GM12878 (cell line): ENCODE measurements at places on chromosomes 7 and 10.

DNA sequence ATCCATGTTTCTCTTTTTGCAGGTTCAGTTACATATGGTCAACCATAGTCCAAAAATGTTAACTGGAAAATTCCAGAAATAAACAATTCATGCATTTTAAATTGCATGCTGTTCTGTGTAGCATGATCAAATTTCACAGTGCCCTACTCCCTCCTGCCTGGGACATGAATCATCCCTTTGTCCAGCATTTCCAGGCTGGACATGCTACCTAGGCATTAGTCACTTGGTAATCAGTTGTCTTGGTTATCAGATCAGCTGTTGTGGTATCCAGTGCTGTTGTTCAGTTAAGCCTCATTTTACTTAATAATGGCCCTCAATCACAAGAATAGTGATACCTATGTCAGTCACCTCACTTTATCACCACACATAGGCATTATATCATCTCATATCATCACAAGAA, 7.3 kb upstream of the PNLIP start:
- DNase-seq, result no peak

DNA sequence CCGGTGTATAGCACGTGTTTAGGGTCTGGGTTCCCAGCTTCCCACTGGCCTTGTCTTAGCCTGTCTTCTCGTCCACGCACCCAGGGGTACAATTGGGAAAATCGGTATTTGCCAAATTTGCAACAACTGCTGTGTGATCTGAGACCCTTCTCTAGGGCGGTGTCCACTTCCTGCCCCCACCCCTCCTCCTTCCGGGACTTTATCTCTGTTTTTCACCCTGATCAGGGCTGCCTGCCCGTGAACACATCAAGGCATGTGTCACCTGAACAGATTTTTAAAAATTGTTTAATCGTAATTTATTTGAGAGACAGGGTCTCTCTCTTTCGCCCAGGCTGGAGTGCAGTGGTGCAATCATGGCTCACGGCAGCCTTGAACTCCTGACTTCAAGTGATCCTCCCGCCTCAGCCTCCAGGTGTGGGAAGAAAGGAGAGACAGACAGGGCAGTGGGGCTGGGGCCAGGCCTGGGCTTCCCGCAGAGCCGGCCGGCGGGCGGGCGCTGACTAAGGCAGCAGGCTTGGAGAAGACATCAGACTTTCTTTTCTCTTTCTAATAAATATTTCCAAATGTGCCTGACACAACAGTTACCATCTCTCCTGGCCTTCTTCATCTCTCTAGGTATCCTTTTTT, 27.5 kb downstream of the ELFN1 start:
- no peak for DNase-seq

- no peak for DNase-seq
Measured at GRCh38 chr7:104059103-104059502, 69.6 kb upstream of the RELN start.

- no peak for DNase-seq
Measured at GRCh38 chr7:7395785-7396184, 139.9 kb downstream of the COL28A1 start.

GRCh38 chr7:130070861-130071622, 708 bp downstream of the KLHDC10 start:
- no peak for DNase-seq

DNA sequence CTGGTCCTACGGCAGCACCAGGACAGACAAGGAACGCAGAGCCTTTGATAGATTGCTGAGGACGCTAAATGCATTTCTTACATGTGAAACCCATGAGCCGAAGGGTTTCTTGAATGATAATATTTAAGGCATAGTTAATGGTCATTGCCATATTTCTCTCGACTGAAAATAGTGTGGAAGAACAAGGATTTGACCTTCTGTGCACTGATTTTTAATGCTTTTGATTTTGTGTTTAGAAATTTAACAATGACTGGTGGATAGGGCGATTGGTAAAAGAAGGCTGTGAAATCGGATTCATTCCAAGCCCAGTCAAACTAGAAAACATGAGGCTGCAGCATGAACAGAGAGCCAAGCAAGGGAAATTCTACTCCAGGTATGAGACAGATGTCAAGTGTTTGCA, 150.8 kb downstream of the NSUN6 start:
- no peak for DNase-seq

DNA sequence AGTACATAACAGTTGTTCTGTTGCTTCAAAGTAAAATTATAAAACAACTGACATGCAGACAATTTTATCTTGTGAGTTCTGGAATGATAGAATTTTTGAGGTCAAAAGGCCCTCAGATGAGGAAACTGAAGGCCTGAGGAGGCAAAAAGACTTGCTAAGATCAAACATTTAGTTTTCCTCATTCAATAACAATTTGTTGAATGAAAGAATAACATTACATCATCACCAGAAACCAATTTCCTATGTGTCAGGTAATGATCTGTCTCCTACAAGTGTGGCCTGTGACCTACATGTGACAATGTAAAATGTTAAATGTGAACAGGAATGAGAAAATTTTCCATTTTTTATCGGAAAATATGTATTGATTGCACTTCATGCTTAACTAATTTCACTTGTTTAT, 16.6 kb upstream of the ASB4 start:
- DNase-seq, result no peak

GRCh38 chr10:22319980-22320558, 830 bp upstream of the BMI1 start:
- DNase-seq, result no peak

GRCh38 chr10:90871279-90871765, 452 bp upstream of the RPP30 start:
- peak; percentile 17 for DNase-seq

DNA sequence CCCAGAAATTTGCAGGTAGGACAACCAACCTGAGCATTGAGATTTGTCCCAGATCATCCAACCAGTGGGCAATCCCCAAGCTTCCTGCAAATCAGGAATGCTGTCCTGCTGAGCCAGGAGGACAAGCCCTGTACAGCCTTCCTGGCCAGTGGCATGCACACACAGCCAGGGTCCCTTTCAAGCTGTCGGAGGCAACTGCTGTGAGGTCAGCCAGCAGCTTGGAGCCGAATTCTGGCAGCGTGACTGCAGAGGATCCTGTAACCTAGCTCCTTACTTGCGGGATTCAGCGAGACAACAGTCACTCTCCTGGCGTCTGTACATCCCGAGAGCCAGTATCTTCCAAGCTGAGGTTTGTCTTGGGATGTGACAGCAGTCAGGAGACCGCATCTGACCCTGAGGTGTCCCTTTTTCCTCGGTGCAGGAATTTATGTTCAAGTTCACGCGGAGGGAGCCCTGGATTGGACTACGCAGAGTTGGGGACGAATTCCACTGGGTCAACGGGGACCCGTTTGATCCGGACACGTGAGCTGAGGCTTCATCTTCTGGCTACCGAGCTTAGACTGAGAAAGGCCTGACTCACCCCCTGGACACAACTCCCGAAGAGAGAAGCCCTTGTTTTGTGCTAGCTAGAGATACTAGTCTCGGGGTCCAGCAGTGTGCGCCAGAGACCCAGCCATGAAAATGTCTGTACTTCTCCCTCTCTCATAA, 18.3 kb downstream of the CLEC2L start:
- DNase-seq, result no peak

- peak; percentile 45 for DNase-seq
Measured at GRCh38 chr7:22565315-22565811, 65.4 kb upstream of the STEAP1B start.

GRCh38 chr7:112584290-112584689, 103.5 kb downstream of the LSMEM1 start:
- DNase-seq, result no peak

- no peak for DNase-seq
Measured at GRCh38 chr10:117486606-117487005, 55.9 kb upstream of the EMX2 start.

- no peak for DNase-seq
Measured at GRCh38 chr7:35722054-35722849, 27.3 kb upstream of the HERPUD2 start.

DNA sequence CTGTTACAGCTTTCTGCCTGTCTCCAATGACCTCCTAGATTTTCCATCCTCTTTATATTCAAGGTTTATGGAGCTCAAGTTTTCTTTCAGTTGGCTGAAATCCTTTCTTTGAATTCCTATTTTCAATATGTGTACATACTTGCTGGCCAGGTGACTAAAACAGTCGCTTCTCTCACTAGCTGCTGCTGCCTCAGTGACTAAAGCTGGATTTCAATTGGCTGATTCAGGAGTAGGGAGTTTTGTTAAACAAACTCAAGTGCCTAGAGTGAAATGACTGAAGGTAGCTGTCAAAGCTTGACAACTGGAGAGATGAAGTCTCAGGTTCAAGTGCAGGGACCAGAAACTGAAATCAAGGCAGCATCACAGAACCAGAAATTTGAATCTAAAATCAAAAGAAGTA, 6.7 kb upstream of the POLR1F start:
- no peak for DNase-seq

DNA sequence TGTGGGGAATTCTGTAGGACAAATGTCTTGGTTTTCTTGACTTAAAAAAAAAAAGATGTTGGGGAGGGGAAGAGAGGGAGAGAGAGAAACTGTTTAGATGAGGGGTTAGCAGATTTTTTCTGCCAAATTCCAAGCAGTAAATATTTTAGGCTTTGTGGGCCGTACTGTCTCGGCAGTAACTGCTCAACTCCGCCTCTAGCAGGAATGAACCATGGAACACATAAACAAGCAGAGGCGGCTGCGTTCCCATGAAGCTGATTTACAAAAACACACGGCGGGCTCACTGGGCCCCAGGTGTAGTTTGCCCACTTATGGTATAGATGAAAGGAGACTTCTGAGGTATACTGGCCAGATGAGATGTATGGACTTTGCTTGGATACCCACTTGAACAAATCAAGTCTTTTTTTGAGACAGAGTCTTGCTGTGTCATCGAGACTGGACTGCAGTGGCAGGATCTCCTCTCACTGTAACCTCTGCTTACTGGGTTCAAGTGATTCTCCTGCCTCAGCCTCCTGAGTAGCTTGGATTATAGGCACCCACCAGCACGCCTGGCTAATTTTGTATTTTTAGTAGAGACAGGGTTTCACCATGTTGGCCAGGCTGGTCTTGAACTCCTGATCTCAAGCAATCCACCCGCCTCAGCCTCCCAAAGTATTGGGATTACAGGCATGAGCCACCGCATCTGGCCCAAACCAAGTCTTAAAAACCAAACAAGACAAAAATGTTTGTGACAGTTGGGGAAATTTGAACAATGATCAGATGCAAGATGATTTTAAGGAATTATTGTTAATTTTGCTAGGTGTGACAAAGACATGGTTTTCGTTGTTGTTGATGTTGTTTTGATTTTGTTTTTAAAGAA, 9.7 kb upstream of the ADAMTS14 start:
- no peak for DNase-seq
